Eye (tissue), 1 donor: ENCODE measurements at places on chromosomes 2 and 18.
A peak's percentile ranks its signal among the peaks of the same experiment; 100 is the strongest.

DNA sequence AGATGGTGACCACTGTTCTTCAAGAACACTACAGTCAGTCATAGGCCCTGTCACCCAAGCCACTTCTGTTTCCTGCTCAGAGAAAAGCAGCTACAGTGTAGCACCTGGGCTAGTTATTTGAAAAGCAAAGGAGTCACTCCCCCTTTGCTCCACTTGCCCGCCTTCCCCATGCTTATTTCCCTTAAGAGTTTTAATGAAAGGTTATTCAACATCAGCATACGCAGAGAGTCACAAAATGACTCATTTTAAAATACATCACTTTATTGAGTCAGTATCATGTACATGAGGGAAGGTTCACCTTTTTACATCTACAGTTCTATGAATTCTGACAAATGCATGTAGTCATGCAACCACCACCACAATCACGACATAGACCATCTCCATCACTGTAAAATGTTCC is 71.3 kb downstream of the TNFRSF11A start:
- no peak for DNase-seq

DNA sequence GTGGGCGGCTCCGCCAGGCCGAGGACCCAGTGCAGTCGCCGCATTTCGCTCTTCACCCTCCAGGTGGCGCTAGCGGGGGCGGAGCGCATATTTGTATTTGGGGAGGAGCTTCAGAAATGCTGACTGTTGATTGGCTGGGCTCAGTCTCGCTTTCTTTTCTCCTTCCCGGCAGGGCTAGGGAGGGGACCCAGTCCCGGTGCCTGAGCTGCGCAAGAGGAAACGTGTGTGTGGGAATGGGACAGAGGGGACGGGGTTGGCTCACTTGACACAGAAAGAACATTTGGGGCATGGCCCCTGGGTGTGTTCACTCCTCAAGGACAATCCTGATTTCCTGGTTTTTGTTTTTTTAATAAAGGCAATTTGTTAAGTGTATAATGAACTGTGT is 20.3 kb upstream of the DNMT3A start:
- DNase-seq = peak; percentile 97

- DNase-seq = peak; percentile 19
Measured at GRCh38 chr2:221596192-221596591, 24.1 kb upstream of the EPHA4 start.

- DNase-seq = no peak
Measured at GRCh38 chr2:172513524-172513900, 42.4 kb upstream of the PDK1 start.

DNA sequence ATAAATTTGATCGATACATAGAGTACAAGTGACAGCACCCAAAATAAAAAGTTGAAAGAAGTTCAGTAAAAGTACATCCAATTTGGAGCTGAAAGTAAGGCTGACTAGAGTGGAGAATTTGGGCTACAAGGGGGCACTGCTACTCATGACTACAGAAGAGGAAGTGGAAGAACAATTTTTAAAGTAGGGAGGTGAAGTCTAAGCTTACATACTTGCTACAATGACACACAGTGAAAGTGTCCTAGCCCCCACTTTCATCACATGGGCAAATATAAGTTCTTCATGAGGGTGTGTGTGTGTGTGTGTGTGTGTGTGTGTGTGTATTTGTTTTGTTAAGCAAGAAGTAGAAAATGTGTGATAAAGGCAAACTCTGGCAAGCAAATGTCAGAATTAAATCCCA is 45.7 kb downstream of the MAP3K2 start:
- DNase-seq = no peak

GRCh38 chr2:130864830-130865800 is 28.4 kb downstream of the ARHGEF4 start:
- DNase-seq = no peak

DNA sequence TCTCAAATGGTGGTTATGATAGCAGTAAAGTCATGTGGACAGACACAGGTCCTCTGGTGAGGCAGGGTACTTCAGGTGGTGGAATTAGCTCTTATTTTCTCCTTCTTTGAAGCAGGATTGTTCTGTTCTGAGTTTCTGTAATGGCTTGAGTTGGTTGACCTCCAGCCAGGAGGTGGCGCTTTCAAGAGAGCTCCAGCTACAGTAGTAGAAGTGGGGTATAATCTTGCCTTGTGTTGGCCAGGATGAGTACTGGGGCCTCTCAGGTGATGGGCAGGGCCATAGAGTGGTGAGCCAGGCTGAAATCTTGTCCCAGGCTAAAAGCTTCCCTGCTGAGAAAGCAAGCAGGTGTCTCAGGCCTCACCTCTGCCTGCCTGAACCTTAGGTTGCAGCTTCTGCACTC is 52.5 kb upstream of the CSRNP3 start:
- no peak for DNase-seq

- DNase-seq = no peak
Measured at GRCh38 chr2:181243319-181243718, 213.9 kb upstream of the ITGA4 start.

- DNase-seq = no peak
Measured at GRCh38 chr2:11550901-11551568, 17.2 kb downstream of the GREB1 start.

DNA sequence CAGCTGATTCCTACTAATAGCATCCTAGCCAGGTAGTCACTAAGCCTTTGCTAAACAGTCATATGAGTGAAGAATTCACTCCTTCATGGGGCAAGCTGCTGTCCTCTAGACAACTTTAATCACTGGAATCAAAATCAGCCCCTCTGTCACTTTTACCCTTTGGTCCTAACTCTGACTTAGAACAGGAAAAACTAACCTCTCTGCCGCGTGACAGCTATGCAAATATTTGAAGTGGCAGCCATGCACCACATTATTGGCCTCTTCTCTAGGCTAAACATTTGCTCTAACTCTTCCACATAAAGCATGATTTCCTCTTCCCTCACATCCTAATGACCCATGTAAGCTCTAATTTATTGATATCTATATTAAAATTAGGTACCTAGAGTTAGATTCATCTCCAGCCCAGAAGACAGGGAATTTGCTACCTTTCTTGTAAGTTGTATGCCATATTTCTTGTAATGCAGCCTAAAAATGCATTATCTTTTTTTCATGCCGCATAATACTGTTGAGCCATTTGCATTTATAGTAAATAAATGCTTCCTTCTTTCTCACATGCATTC is 12.8 kb upstream of the ONECUT2 start:
- no peak for DNase-seq

DNA sequence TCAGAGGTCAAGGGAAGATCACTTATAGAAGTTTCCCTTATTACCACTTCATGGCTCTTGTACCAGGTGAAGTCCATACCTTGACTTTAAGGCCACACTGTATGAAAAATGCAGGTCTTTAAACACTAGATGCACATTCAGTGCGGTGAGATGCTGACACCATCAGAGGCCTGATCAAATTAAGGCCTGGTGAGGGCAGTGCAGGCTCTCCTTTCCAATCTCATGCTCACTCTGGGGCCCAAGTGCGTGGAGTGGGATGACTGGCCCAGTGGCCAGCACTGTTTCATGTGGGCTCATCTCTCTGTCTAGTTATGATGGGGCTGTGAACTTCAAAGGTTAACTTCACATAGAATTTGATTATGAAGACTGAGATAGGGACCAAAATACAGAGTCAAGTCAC is 281.1 kb downstream of the SLC4A3 start:
- no peak for DNase-seq

DNA sequence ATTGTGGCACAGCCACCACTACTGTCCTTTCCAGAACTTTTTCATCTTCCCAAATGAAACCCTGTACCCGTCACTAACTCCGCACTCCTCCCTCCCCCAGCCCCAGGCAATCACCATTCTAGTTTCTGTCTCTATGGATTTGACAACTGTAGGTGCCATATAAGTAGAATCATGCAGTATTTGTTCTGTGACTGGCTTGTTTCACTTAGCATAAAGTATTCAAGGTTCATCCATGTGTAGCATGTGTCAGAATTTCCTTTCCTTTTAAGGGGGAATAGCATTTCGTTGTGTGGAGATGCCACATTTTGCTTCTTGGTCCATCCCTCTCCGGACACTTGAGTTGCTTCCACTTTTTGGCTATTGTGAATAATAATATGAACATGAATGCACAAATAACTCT is 842 bp upstream of the CKAP2L start:
- DNase-seq = no peak

- peak; percentile 89 for DNase-seq
Measured at GRCh38 chr2:85753525-85754312, at the start of gene ATOH8. ATOH8 (plus strand) TSS chr2:85753991; CDS start chr2:85754190, 199 bp downstream.

- no peak for DNase-seq
Measured at GRCh38 chr2:145110668-145111356, 590.9 kb upstream of the ZEB2 start.

GRCh38 chr18:44898498-44898897 is 217.8 kb downstream of the SETBP1 start:
- no peak for DNase-seq

GRCh38 chr2:143345887-143346787 is 216.9 kb downstream of the ARHGAP15 start:
- DNase-seq = no peak

- DNase-seq = peak; percentile 89
Measured at GRCh38 chr2:178072383-178073301, at the start of gene PDE11A. PDE11A (minus strand) TSS chr2:178072777; CDS start chr2:178072437, 340 bp downstream.

GRCh38 chr2:1715184-1716013 is 28.9 kb downstream of the PXDN start:
- peak; percentile 71 for DNase-seq

- DNase-seq = no peak
Measured at GRCh38 chr2:60855989-60856669, 25.2 kb upstream of the REL start.

DNA sequence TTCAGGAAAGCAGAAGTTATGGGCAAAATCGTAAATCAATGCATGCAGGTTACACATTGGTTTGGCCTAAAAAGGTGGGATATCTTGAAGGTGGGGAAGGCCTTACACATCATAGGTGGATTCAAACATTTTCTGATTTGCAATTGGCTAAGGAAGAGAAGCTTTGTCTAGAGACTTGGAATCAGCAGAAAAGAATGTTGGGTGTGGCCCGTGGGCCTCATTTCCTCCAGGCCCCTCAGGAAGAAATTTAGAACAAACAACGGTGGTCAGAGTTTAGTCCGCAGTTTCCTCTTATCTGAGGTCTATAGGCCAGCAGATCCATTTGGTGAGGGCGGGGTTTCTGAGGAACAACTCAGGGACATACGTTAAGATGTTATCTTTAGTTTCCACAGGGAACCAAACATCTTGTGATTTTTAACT is 50.9 kb upstream of the AFF3 start:
- no peak for DNase-seq

DNA sequence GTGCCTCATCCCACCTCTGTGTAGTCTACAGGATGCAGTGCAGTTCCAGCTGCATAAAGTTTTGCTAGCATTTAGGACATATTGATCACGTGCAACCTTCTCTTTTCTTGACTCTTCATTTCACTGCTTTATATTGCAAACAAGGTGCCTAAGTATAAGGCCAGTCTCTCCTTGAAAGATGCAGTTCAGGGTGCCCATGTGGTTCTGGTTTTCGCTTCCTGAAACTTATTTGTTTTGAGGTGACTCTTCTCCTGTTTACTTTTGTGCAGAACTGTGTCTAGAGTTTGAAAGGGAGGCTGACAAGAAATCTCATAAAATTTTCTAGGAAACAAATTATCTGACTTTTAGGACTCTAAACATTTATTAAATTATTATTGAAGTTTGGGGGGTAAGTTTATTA is 189.9 kb downstream of the UBE2E3 start:
- no peak for DNase-seq

DNA sequence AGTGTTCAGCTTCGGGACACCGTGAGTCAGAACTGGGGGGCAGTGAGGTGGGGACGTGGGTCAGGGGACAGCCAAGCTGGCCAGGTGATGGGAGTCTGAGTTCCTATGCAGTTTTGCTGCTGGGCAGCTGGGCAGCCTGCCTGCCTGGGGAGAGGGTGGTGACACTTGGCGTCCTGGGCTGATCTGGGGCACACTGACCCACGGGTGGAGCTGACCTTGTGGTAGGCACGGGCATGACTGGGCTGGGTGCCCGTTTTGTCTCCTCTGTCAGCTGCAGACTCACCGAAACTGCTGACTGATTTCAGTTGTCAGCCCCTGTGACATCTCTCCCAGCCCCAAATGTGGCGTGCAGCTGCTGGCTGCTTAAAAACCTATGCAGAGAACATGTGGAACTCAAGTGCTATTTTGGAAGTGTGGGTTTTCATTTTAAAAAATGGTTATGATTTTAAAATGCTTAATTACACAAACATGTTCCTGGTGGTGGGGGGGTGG is 32.6 kb upstream of the E2F6 start:
- peak; percentile 78 for DNase-seq

- no peak for DNase-seq
Measured at GRCh38 chr2:207599636-207600035, 25.6 kb downstream of the METTL21A start.

DNA sequence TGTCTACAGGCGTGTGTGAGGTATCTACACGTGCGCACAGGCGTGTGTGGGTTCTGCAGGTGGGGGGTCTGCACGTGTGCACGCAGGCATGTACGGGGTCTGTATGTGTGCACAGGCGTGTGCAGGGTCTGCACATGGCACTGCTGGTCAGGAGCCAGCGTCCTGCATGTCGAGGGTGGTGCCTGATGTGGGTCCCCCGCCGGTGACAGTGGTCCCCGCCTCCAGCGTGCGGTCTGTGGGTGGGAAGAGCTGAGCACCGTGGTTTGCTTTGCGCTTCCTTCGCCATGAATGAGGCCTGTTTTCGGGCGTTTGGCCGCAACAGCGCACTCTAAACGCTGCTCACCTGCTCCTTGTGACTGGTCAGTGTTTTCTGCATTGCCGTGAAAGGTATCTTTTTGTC is 57.2 kb downstream of the CTDP1 start:
- DNase-seq = no peak

DNA sequence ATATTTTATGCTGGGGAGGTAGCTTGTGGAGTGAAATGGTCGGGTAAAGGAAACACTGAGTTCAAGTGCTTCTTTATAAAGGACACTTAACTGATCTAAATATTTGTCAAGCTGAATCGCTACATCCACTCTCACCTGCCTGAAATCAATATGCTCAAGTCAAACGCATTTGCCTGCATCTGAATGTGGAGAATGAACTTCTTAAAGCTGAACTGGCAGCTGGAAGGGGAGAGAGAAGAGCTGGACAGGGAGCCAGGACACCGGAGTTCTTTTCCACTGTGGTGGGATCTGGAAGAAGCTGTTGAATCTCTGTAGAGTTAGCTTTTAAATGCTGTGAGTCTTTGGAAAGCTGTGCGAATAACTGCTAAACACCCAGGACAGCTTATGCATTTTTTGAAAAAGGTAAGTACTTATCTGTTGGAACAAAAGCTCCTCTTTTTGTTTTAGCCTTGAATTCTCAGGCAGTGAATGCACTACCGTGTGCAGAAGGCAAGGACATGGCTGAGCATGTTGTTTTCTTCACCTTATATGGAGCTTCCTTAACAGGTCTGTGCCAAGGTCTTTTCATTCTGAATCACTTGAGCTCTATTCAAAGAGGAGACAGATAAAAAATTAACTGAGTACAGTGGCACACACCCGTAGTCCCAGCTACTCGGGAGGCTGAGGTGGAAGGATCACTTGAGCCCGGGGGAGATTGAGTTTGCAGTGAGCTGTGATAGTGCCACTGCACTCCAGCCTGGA is 74.2 kb upstream of the KLF7 start:
- no peak for DNase-seq

GRCh38 chr2:197215748-197216360 is 94.7 kb downstream of the ANKRD44 start:
- no peak for DNase-seq

GRCh38 chr2:148565272-148565894 is 79.2 kb upstream of the EPC2 start:
- no peak for DNase-seq
